Amygdala (tissue), 56 donors: ENCODE measurements at places on chromosomes 5 and 9.

GRCh38 chr5:126694403-126694802 lies 82.5 kb upstream of the LMNB1 start:
- DNase-seq, result no peak

DNA sequence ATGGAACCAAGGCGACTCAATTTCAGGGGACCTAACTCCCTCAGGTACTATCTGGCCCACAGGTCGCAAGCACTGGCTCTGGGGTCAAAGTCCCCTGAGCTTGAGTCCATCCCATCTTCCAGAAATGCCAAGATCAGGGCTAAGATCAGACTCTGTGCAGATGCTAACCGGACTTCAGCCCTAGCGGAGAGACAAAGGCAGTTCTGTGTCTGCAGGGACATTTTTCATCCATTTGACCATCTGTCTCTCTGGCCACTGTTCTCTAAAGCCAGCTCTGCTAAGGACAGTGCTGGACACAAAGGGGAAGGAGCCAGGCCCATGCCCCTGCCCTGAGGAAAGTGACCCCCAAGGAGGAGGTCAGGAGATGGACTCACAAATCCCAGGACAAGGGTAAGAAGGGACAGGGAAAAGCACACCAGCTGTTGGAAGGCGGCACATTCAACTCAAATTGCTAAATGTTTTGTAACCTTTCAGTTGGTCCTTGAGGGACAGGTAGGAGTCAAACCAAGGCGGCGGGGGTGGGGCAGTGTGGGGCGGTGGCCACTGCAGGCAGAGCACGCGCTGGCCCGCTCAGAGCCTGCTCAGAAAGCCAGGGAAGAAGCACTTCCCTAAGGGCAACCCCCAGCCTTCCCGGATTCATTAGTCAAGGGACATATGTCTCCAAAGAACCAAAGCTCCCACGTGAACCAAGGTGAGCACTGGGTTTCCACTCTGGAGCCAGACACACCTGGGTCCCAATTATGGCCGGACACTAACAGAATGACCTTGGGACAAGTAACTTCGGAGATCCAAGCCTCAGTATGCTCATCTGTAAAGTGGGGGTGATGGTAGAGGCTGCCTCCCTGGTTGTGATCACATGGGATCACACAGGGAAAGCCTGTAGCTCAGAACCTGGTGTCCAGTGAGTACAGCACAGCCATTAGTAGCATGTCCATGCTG lies 42.8 kb downstream of the STK10 start:
- no peak for DNase-seq

- DNase-seq, result no peak
Measured at GRCh38 chr5:80884929-80885328, 75.2 kb upstream of the RASGRF2 start.

- no peak for DNase-seq
Measured at GRCh38 chr5:6545036-6545693, 87.7 kb downstream of the NSUN2 start.

DNA sequence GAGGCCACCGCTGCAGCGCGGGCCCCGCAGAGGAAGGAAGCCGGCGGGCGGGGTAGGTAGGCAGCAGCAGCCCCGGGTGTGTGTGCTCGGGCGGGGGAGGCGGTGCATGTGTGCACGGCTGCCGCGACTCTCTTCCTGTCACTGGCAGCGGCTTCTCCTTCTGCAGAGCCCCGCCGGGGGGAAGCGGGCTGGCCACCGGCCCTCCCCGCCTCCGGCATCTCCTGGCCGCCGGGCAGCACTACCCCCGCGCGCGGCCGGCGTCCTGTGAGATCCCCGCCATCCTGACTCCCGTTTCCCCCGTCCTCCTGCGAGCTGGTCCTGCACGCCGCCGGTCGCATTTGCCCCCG lies 315 bp downstream of the PIK3R1 start:
- DNase-seq, result no peak

DNA sequence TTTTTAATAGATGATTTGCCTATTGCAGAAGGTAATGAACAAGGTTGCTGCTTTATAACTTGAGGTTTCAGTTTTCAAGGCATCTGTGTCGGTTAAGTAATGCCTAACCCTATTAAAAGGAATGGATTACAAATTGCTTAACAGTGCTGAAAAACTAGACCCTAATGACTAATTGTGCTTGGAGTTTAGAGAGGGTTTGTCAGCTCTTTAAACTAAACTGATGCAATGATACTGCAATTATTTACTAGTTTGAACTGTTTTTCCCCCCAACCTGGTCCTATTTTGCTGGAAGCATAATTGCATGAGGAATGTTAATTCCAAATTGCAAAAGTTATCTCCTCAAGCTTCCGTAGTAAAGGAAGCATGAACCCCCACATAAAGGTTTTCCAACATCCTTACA lies 39.3 kb upstream of the TLX3 start:
- no peak for DNase-seq

DNA sequence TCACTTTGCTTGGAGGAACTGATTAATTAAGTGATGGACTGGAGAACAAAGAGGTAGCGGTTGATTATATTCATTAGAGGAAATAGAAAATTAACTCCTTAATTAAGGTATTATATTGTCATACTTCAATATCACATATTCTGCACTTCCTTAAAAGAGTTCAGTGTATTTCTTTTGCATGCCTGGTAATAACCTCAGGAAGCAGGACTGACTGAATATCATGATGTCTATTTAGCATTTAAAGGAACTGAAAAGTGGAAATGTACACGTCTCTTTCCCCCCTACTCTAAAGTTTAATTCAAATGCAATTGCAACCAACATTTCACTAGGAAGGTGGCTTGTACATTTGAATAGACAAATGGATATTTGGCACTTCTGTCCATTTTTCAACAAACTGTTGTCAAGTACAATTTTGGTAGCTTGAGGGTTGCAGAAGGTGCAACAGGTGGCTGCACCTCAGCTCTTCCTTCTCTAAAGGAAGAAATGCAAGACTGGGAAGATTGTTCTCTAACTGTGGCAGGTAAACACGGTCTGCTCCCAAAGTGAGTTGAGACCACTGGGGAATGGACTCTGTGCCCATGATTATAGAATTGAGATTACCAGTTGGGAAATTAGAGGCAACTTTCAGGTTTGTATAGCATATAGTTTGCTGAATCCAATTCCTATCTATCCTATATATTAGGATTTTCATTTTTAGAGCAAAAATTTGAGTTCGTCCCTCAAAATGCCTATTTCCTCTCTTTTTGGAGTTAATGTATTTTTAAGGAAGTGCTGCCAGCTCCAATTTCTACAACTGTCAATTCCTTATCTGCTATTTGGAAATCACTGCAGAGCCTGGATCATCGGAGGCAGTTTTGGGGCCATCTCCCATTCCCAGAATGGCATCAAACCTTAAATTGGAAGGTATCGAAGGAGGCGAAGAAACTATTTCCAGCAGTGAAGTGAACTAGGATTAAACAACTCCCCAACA lies 98.9 kb upstream of the TAF11L2 start:
- no peak for DNase-seq
